GM12892 (cell line): ENCODE measurements at places on chromosomes 12 and 14.

- DNase-seq: no peak
Measured at GRCh38 chr12:51949342-51950030, 2.0 kb upstream of the ACVR1B start.

DNA sequence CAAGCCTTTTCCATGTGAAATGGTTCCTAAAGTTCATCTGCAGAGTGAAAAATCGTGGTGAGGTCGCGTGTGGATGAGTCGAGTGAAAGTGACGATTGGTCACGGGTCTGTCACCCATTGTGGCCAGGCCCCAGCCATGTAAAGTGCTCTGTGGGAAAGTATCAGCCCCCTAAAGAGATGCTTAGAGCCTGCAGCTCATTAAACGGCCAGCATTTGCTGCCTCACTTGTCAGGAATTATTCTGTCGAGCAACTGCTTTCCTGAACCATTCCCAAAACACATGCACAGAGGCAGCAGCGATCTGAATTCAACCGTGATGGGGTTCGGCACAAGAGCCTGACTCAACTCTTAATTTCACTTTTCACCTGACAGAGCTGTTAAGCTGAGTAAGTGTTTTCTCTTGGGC, 16.0 kb downstream of the DBX2 start:
- DNase-seq: no peak

GRCh38 chr12:27785882-27786570, 6.0 kb upstream of the MANSC4 start:
- no peak for DNase-seq

GRCh38 chr12:72982356-72982755, 710.2 kb downstream of the TRHDE start:
- DNase-seq: no peak

- no peak for DNase-seq
Measured at GRCh38 chr12:124862768-124863415, 772 bp downstream of the SCARB1 start.

GRCh38 chr14:63632932-63633514, 8.6 kb downstream of the WDR89 start:
- peak; percentile 2 for DNase-seq

DNA sequence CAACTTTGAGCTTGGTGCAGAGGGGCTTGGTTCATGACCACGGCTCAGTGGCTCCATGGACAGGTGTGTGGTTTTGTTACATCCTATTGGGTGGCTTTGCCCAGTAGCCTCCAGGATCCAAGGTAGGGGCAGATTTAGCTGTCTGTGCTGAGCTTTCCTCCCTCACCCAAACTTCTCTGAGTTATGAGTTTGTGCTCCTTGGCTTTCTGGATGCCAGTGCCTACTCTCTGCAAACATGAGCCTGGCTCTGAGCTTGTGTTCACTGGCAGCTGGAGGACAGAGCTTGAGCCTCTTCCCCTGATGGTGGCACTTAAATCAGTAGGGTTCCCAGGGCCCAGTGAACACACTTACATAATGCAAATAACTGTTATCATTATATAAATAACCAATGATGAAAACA, 45.3 kb upstream of the HECTD1 start:
- no peak for DNase-seq

DNA sequence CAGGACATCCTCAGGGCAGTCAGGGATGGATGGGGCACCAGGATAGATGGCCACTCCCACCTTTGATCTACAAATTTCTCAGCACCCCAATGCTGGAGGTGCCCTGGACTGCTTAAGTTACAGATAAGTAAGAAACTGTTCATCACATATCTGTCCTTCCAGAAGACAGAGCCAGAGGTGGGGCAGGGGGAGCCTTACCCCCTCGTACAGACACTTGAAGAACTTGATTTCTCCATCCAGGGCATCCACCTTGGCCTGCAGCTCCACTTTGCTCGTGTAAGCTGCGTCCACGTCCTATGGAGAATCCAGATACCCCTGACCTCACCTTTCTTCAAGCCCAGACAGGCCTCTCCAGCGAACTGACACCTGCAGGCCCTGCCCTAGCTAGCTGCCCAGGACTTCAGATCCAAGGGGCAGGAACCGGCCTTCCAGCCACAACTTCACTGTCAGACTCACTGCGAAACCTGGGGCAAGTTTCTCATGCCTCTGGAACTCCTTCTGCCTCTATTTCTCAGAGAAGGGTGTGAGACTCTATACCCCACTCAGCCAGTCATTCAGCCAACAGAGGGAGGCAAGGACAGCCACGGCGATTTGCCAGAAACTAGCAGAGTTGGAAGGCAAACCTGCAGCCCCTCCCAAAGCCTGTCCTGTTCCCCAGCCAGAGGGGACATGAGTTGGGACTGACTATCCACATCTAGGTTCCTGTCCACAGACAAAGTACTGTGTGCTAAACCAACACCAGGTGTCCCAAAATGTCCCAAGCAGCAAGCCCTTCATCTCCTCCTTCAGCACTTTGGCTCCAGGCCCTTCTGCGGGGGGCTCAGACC, 3.8 kb downstream of the KRT73 start:
- DNase-seq: no peak

GRCh38 chr12:131806674-131807073, 21.5 kb upstream of the MMP17 start:
- DNase-seq: no peak

DNA sequence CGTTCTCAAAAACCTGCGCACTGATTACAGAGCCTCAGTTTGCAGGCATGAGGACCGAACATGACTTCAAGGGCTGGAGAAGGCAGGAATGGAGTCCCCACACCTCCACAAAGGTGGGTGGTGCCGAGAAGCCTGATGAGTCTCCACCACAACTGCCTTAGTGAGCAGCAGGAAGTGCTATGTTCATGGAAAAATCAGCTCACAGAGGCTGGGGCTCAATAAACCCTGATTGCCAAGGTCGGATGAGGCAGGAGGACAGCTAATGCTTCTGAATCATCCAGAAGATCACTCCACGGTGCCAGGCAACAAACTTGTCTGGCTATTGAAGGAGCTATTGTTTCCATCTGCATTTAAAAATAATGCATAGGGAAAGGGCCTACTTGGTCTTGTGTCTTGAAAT, 31.1 kb downstream of the APPL2 start:
- DNase-seq: no peak

GRCh38 chr14:95061317-95062093, 95.8 kb downstream of the DICER1 start:
- no peak for DNase-seq

GRCh38 chr12:8676651-8677050, 14.0 kb upstream of the MFAP5 start:
- no peak for DNase-seq

DNA sequence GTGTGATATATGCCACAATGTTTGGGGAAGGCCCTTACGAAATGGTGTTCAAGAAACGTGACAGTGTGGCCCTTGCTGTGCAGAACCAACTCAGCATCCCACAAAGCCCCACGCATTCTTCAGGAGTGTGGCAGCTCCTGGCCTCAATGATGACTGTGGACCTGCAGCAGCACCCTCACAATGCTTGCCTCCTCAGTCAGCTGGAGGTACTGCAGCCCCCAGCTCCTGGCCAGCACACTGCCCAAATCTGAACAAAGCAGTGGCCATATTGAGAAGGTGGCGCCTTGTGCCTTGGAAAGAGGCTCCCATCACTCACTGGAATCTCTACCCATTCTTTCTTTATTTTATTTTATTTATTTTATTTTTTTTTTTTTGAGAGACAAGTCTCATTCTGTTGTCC, 10.4 kb downstream of the POLE2 start:
- no peak for DNase-seq

DNA sequence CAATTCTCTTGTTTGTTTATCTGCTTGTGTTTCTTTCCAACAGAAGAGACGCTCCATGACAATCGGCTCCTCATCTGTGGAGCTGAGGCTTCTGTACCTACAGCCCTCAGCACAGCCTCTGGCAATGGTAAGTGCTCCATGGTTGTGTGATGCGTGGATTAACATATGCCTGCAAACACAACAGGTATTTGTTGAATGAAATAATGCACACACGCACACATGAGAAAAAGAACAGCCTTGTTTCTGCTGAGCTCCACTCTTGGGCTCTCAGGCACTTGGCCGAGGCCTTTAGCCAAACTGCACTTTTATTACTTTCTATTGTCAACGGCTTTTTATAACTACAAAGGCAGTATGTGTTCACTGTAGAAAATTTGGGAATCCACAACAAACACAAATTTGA, 120.4 kb upstream of the TMCC3 start:
- DNase-seq: no peak

DNA sequence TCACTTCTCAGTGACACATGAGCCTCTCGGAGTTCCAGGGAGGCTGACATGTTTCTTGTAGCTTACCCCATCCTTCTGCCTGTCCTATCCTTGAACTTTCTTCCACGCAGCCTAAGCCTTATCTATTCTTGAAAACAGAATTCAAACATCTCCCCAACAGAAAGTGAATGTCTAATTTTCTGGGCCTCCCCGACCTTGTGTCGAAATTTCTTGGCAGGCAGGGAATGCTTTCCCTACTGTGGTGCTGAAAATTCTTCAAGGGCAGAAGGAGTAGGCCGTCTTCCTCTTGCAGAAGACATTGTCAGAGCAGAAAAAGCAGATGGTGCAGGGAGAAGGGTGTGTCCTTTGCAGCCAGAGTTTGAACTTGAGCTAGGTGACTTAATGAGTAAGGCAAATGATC, 63.0 kb upstream of the TCL1B start:
- no peak for DNase-seq

DNA sequence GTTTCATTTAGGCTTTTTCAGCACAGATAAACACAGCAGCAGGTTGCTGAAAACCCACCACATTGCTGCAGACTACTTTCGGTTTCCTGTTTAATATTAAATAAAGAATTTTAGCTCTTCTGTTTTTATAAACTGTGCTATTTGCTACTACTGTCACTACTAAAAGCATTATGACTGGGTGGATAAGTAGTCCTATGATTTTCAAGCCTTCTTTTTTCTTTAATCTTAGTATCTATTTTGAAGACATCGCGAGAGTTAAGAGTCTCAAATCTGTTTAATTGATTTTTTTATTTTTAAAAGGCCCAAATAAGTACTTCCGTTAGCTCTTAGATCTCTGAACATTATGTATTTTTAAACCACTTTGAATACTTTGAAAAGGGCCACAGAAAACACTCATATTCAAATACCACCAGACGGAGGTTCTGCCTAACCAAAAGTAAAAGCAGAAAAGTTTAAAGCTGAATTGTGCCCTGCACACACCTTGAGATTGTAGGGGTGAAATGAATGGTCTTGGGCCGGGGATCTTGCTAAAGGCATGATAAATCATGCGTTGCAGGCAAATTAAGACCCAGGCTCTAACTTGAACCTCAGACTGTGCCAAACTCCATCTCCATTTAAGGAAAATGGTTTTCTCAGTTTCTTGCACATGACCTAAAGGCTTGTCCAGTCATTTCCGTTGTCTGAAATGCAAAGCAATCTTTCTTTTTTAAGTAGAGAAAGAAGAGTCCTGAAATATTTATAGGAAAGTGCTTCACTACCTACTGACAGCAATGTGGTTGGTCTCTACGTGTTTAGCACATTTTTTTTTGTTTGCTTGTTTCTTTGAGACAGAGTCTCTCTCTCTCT, 13.6 kb upstream of the FOXN3 start:
- DNase-seq: peak; percentile 59

DNA sequence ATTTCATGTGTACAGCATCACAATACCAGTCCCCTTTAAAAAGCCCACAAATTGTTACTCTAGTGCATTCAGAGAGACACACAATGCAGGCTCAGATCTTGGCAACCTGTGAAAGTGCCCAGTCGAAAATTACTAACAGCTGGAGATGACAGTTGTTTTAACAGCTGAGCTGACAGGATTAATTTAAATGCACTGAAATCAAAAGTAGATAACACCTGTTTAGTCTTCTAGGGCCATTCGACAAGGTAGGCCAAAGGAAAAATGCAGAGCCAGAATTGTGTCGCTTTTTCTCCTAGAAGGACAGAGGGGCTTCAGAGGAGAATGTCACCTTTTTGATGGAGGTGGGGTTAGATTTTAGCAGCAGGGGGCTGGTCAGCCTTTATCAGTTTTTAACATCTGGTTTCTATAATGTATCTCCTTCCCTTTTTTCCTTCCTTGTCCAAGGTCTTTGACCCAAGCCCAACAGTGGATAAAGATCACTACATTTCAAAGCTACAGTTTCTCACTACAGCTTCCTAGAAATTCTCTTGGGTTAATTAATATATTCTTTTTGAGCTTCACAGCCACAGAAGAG, 139.1 kb downstream of the SOX5 start:
- no peak for DNase-seq

GRCh38 chr12:122062832-122063693, 15.5 kb upstream of the MLXIP start:
- DNase-seq: no peak

- no peak for DNase-seq
Measured at GRCh38 chr12:57086493-57087009, 2.4 kb upstream of the NAB2 start.

DNA sequence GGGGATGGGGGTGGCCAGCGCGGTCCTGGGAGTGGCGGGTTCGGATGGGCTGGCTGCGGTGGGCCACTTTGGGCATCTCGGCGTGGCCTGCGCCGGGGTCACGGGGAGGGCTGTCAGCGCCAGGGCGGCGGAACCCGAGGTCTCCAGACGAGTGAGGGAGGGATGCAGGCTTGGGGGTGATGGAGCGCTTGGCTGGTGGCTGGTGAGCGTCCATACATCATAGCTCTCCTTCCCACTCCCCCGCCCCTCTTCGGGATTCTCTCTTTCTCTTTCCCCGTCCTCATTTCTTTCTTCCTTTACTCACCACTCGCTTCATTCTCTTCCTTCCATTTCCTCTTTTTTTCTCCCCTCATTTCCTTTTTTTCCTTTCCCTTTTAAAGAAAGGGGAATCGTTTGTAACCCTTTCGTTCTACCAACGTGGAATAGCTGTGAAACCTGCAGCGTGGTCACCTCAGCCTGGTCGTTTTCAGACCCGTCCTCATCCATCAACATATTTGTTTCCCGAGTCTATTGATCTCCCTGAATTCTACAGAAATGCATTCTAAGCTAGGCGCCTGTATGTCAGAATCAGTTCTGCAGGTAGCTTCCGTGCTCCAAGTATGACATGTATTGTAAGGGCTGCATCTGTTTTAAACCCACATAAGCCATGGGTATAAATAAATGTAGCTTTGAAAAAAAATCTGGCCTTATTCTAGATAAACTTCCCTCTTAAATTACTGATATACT, 260.3 kb upstream of the E2F7 start:
- DNase-seq: peak; percentile 5

- DNase-seq: no peak
Measured at GRCh38 chr14:61973981-61974380, 211.8 kb downstream of the SNAPC1 start.

DNA sequence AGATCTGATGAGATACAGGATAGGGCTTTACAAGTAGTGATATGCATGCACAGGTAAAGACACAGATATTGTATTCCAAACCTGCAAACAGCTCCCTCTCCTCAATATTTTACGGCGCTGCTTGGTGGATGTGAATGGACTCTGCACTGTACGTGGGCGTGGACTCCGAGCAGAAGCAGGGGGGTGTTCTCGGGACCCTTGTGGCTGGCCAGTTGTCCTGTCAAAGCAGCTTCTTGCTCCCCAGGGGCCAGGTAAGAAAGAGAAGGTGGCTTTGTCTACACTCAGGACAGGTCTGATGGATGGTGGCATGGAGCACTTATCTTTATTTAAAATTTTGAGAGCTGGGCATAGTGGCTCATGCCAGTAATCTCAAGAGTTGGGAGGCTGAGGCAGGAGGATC, 29.5 kb upstream of the CLMN start:
- no peak for DNase-seq
